SHP77 (cell line): ENCODE measurements at places on chromosomes 12 and 14.

GRCh38 chr14:100688598-100689461 lies 37.9 kb upstream of the DLK1 start:
- DNase-seq = no peak

- no peak for DNase-seq
Measured at GRCh38 chr14:69815556-69815955, 18.5 kb upstream of the SLC10A1 start.

GRCh38 chr12:48104531-48104930 lies 1.3 kb downstream of the SENP1 start:
- DNase-seq = no peak

GRCh38 chr12:53465679-53466078 lies 13.8 kb downstream of the PCBP2 start:
- no peak for DNase-seq

DNA sequence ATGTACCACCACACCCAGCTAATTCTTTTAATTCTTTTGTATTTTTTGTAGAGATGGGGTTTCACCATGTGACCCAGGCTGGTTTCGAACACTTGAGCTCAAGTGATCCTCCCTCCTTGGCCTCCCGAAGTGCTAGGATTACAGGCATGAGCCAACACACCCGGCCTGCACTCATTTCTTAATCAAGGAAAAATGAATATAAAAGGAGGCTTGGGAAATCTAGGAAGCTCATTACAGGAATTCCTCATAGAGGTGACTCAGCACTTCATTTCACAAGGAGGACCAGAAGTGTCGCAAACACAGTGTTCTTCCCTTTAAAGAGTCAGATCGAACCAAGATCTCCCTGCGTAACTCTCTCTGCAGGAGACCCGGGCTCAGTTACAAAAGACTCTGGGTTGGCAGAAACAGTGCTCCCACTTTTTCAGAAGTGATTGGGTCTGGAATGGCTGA lies 30.3 kb downstream of the NFKBIA start:
- DNase-seq = no peak

- DNase-seq = no peak
Measured at GRCh38 chr12:56134897-56135296, 6.8 kb downstream of the ESYT1 start.

GRCh38 chr12:119894916-119895315 lies 17.8 kb upstream of the CIT start:
- DNase-seq = no peak

- DNase-seq = peak; percentile 33
Measured at GRCh38 chr12:63805704-63806672, 26.3 kb downstream of the RXYLT1 start.

GRCh38 chr14:63752449-63753169 lies 24.7 kb upstream of the SGPP1 start:
- DNase-seq = no peak
